ENCODE measurements at places on chromosomes 6 and 20. TPM values are rescaled to one million over a fixed set of nuclear protein-coding genes. Genes with fewer than 3 reads are reported as not detected.

The VWA7 gene
- 0.78 TPM for total RNA-seq

- DNase-seq = no peak
Measured at GRCh38 chr20:51118216-51118615, 95.3 kb upstream of the KCNG1 start.

- DNase-seq = no peak
Measured at GRCh38 chr20:63484236-63484635, 11.8 kb upstream of the KCNQ2 start.

- no peak for DNase-seq
Measured at GRCh38 chr6:123806561-123806960, 2.9 kb downstream of the NKAIN2 start.

The KHDC1 gene
- total RNA-seq = 8.1 TPM

DNA sequence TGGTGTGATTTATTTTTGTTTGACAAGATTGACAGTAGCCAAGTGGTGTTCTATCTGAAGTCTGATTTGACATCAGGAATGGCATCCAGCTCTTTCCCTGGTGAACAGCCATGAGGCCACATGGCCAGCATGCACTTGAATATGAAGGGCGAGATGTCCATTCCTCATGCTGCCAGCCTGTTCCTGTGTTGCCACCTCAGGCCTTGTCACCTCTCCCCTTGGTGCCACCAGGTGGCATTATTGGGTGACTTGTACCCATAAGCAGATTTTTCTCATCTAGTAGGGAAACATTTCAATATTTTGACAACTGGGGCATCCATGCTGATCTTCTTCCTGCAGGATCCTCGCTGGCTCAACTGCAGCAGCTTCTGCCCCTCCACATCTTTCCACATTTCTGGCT, 199.1 kb downstream of the ERMARD start:
- no peak for DNase-seq

GRCh38 chr20:52047811-52048764, 143.5 kb downstream of the ZFP64 start:
- no peak for DNase-seq

The PLAGL1 gene
- 74.7 TPM for total RNA-seq

DNA sequence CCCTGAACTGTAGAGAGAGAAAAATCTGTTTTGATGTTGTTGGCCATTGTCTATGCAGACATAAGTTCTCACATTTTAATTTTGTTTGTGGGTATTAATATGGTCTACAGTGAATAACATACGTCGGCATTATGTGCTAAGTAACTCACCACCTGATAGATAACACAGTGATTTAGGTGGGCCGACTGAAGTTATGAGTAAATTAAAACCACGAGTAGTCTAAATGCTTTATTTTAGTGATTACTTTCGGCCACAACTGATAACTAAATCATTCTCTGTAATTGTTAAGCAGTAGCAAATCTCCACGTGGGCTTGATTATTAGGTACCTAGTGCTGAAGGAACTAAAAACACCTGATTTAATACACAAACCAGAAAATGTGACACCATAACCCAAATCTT, 1.1 kb downstream of the DOP1A start:
- DNase-seq = no peak

DNA sequence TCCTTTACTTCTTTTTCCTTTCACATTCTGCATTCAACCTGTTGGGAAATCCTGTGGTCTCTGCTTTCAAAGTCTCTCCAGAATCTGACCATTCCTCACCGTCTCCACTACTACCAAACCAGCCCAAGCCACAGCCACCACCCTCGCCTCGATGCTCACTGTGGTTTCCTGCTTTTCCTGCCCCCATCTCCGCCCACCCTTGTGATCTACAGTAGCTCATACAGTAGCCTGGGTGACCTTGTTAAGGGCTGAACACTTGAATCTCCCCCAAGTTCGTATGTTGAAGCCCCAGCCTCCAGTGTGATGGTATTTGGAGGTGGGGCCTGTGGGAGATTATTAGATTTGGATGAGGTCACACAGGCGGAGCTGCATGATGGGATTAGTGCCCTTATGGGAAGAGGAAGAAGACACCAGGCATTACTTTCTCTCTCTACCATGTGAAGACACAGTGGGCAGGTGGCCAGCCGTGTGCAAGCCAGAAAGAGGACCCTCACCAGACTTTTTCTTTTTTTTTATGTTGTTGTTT, 189.0 kb upstream of the UST start:
- DNase-seq = no peak

GRCh38 chr20:58906894-58907293, 54.4 kb downstream of the GNAS start:
- no peak for DNase-seq

- no peak for DNase-seq
Measured at GRCh38 chr6:6863970-6864639, 243.7 kb upstream of the RREB1 start.

- DNase-seq = no peak
Measured at GRCh38 chr6:44685213-44685612, 297.7 kb downstream of the CDC5L start.

DNA sequence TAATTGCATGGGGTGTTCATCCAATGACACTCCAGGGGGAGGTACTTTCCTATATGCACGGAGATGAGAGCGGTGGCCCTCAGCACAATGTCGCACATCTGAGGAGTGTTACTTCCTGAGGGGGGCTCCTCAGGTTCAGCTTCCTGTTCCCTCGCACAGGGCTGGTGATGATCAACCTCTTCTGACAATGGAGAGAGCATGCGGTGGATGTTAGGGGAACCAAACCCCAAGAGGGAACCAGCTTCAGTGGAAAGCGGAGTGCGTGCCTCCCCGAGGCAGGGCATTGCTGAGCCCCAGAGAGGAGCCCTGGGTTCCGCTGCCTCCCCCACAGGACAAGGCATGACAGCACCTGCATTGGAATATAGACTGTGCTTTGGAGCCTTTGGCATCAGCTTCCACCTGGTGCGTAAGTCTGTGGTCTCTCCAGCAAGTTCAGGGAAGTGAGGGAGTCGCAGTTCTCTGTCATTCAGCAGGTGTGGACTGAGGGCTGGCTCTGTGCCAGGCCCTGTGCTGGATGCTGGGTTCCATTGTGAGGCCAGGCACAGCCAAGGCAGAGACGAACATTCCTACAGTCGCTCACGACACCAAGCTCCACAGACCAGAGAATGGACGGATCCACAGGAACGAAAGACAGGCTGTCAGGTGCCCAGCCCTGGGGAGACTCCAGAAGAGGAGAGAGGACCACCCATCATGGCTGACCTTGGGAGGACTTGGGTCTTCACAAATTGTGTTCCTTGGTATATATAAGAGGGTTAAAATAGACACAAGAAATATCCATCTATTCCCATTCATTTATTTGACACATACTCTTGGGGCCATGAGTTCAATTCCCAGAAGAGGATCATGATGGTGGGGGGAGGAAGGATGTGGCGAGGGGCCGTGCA, 3.9 kb upstream of the ZNF831 start:
- DNase-seq = no peak

The TFAP2D gene
- not detected for total RNA-seq

The SLC2A4RG gene
- 103 TPM for total RNA-seq

GRCh38 chr6:37489697-37490336, 9.9 kb downstream of the CCDC167 start:
- DNase-seq = no peak

DNA sequence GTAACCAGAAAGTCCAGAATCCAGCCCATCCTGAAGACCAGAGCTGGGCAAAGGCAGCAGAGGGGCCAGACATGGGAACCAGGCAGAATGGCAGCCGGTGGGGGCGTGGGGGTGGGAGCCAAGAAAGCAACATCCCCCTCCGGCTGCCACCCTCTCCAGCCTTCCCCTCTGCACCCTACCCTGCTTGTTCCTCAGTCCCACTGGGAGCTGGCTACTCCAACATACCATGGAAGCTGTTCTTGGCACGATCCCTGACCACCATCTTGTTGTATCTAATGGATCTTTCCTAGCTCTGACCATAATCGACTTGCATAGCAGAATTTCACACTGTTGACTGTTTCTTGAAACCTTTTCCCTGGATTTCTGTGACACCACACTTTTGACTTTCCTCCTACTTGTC, 30.2 kb downstream of the ADA start:
- no peak for DNase-seq

The PROCR gene
- 66.9 TPM for total RNA-seq

GRCh38 chr6:143449714-143450452, 612 bp downstream of the ADAT2 start:
- no peak for DNase-seq

- no peak for DNase-seq
Measured at GRCh38 chr20:60249436-60249835, 291.2 kb downstream of the CDH26 start.

DNA sequence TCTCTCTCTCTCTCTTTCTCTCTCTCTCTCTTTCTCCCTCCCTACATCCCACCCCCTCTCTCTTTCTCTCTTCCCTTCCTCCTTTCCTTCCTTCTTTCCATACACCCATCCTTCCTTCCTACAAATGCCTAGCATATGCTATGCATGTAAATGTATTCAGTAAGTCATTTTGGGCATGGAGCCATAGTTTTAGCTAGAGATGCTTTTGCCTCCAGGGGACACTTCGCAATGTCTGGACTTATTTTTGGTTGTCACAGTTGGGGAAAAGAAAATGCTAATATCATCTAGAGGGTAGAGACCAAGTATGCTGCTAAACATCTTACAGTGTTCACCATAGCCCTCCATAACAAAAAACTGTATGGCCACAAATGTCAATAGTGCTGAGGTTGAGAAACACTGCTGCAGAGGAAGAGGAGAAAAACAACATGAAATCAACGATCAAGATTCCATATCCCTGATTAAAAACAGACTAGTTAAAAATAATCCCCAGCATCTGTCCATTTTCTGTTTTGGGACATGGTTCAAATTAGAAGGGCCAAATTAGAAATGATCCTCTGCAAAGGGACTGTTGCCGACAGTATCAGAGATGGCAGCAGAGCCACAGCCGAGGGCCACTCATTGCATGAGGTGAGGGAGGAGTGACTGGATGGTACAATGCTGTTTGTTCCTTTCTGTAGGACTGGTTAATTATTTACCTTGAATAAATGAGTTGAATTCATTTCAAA, 152.7 kb downstream of the SH3BGRL2 start:
- no peak for DNase-seq

DNA sequence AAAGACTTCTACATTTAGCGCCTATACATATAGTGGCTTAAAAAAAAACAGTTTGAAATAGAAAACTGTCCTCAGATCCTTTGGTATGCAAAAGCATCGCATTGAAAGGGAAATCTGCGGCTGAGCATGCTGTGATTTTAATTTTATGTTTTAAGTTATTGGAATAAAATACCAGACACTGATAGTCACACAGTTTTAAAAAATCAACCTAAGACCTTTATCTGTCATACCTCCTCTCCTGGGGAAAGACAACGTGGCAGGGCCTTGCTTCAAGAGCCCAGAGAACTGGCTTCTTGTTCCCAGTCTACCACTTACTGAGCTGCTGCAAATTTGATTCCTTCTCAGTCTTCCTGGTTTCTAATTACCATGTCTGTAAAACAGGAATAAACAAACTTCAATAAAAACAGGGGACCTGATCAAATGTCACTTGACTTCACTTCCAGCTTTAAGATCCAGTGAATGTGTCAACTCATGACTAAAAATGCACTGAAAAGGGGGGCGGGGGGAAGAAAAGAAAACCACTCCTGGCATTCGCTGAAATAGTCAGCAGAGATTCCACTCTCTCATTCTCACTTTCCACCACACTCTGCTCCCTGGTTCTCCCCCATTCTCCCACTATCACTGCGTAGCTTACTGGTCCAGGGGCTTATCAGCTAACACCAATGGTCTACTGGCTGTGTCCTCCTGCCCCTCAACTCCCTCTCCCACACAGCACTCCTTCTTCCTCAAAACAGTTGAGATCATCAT, 494.7 kb upstream of the MARCKS start:
- no peak for DNase-seq

DNA sequence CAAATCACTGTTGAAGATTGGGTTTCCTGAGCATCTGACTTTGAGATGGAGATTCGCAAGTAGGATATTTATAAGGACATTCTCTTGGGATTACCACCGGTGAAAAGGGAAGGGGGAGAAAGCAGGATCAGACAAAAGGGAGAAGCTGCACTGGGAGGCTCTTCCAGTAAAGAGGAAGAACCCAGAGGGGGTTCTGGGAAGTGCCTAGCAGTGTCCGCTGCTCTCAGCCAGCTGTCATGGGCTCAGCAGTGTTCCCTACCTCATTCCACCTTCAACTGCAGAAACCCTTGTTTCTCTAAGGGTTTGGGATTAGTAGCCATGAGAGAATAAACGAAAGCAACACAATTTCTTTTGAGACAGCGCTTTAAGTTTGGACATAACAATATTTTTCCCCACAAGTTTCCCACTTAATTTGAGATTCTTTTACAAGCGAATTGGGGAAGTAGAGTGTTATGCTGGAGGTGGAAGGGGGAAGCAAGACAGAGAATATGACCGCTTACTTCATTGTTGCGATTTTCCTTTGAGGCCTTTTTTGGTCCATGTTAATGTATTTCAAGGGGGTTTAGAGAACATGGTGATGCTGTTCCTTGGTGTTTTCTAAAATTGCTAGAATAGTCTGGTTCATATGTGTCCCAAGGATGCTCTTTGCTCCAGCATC, 154.5 kb upstream of the SCGN start:
- DNase-seq = no peak

- no peak for DNase-seq
Measured at GRCh38 chr6:135163440-135163738, 17.7 kb upstream of the MYB start.

The IL17F gene
- not detected for total RNA-seq

DNA sequence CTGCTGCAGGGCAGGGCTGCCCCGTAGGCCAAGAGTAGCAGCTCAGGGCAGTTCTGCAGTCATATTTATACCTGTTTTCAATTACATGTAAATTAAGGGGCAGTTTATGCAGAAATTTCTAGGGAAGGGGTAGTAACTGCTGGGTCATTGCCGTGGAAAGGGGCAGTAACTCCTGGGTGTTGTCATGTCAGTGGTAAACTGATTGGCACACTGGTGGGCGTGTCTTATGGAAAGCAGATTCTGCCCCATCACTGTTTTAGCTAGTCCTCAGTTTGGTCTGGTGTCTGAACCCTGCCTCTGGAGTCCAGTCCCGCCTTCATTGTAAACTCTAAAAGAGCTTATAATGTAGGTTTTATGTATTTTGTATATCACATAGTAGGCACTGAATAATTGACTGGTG, 22.1 kb downstream of the MAP3K4 start:
- DNase-seq = no peak

- no peak for DNase-seq
Measured at GRCh38 chr6:160110586-160111123, 11.0 kb upstream of the SLC22A1 start.

DNA sequence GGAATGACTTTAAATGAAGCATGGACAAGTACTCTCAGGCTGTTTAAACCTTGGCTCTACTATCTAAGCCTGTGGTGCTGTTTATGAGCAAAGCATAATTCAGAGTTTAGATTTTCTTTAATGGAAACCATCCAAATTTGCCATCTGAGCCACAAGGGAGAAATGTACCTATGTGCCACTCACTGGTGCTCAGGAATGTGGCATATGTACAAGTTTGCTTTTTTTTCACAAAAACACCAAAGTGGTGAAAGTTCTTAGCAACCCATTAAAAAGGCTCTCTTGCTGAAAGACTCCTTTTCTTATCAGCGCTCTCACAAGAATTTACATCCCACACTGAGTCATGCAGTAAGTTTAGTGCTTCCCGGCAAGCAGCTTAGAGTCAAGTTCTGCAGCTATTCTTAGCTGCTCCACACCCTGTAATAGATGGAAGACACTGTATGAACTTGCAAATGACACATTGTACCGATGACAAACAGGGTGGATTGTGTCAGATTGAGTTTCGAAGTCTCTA, 57.3 kb upstream of the MLIP start:
- peak; percentile 15 for DNase-seq
